NCI-H146 (cell line): ENCODE measurements at places on chromosomes 1 and 21.

DNA sequence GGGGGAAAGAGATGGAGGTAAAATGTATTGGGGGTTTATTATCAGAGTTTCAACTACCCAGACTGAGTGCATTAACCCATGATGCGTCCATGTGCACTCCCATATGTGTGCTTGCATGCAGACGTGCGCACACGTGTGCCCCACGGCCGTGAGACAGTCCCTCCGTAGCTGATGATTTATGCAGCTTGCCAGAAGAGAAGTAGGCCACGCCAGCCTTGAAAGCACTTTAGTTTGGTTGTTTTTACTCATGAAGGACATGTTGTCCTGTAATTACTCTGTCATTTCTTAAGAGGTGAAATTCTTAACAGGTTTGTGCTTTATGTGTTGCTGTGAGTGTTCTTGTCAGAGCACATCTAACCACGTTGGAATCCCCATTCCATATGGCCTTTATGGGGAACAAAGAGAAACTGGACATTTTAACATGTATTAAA lies 467.8 kb downstream of the LMO4 start:
- no peak for DNase-seq

- DNase-seq: no peak
Measured at GRCh38 chr1:113918243-113918642, 10.9 kb upstream of the HIPK1 start.

DNA sequence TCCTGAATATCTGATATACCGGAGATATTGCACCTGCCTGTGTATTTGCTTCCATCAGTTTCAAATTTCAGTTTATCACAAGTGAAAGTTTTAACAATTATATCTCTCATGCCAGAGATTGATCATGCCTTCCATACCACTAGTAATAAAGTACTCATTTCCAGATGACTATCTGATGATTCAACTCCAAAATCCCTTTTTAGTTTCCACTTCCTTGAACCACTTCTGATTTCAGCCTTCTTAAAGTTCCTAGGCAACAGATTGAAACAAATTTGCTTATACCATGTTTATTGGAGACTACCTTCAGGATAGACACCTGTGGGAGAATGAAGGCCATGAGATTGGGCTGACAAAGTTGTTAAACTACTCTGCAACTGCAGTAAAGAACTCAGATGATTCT lies 21.5 kb upstream of the COL11A1 start:
- no peak for DNase-seq

GRCh38 chr1:17614586-17614985 lies 75.1 kb downstream of the ARHGEF10L start:
- DNase-seq: no peak

- no peak for DNase-seq
Measured at GRCh38 chr1:168303716-168304540, 23.3 kb downstream of the TBX19 start.

GRCh38 chr1:21492356-21492625 lies 16.9 kb upstream of the ALPL start:
- peak; percentile 58 for DNase-seq

DNA sequence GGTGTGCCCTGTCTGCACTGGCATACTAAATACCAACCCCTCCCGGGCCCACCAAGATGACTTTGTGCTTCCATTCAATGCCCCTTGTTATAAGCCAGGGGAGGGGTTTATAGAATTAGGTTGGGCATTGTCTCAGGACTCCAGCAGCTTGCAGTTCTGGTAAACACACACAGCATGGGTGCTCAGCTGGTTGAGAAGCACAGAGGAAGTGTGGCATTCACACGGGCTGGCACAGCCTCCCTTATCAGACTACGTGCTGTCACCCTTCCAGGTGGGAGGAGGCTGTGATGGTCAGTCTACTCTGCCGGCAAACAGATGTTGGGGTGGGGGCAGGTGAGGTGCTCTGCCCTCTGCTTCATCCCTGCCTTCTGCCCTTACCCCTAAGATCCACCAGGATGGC lies 15.0 kb upstream of the SLC6A17 start:
- DNase-seq: peak; percentile 97

GRCh38 chr1:162388615-162389014 lies 7.1 kb downstream of the C1orf226 start:
- DNase-seq: no peak

- DNase-seq: no peak
Measured at GRCh38 chr1:36269408-36269838, 36.7 kb upstream of the SH3D21 start.

DNA sequence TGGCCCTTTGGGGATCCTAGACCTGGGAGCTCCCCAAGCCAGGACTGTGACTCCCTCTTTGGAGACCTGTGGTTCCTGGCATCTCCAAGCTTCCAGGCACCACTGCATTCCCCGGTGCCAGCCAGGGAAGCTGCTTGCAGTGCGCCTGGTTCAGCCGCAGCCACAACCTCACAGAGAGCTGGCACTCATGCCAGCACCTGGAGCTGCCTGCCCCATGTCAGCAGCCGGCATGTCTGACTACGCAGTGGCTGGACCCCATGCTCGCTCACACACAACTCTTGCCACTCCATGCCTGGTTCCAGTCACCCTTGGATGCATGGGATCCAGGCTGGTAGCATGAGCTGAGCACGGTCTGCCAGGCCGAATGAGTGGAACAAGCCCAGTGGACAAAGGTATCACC lies 426.6 kb downstream of the LRRIQ3 start:
- DNase-seq: no peak

- no peak for DNase-seq
Measured at GRCh38 chr1:54826226-54826816, 25.2 kb upstream of the TTC22 start.

DNA sequence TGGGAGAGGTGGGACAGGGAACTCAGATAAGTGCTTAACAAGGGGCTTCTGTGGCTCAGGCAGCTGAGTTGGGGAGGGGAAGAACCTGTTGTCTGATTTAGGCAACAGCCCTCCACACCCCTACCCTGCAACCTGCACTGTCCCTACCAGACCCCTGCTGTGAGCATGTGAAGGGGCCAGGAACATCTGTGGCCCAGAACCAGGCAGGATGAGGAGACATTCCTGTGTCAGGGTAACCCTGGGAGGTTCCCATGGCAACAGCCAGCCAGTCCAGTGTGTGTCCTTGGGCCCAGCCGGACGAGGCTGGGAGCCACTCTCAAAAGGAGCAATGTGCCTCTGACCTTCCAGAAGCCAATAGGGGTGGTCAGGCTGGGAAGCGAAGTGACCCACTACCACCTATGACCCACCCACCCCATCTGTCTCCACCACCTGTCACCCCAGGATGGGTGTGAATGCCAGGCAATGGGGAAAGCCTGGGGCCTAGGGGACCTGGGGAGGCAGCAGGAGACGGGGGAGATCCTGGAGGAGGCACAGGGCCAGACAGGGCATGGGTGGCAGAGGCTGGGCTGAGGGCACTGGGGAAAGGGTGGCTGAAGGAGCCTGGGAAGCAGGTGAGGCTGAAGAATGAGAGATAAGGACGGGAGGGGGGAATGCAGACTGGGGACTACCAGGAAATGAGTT lies 5.0 kb upstream of the PMVK start:
- no peak for DNase-seq

DNA sequence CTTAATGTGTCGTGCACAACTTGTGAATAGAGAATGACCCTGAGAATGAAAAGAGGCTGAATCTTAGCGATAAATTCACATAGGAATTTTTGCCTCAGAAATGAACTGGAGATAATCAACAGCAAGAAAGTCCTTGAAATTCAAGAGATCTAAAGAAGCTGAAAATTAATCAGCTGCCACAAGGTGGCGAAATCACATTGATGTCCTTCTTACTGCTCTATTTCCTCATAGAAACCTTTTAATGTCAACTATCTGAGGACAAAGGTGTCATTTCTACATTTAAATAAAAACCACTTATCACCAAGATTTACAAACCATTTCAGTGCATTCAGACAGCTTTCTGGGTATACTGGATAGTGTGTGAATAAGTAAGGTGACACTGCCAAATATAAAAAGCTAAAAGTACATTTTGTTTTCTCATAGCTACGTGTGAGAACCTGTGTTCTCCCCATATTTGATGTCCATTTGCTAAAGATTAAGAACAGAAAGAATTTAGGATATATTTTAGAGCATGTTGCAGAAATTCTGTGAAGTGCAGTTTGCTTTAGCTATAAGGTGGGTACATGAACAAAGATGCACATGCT lies 485.3 kb upstream of the PTBP2 start:
- DNase-seq: peak; percentile 20

DNA sequence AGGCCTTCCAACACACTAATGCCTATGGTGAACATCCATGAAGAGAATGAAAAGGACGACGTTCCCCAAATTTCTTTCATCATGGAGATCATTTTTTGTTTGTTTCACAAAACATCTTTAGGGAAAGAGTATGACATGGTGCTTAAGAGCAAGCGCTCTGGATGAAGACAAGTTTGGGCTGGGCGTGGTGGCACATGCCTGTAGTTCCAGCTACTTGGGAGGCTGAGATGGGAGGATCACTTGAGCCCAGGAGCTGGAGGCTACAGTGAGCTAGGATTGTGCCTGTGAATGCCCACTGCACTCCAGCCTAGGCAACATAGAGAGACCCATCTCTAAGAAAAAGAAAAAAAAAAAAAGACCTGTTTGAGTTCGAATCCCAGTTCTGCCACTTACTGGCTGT lies 253.1 kb downstream of the PTPRU start:
- DNase-seq: no peak

DNA sequence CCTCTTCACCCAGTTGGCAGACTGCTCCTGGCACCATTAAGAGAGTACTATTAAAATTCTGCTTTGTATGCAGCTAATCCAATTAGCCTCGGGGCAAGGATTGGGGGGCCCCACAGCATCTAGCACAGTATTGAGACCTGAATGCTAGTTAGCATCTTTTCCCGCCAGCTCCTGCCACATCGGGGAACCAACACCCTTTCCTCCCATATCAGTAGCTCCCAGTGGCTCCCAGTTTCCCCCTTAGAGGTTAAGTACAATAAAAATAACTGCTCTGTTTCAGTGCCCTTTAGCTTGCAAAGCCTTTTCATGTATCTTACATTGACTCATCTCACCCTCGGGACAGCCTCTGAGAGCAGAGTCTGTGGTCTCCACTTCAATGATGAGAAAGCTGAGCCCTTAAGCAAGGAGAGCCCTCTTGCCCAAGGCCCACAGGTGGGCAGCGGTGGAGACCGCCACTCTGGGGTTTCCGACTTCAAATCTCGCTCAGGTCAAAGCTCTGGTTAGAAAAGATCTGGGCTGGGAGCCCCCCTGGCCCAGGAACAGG lies 4.2 kb upstream of the PMVK start:
- DNase-seq: no peak

DNA sequence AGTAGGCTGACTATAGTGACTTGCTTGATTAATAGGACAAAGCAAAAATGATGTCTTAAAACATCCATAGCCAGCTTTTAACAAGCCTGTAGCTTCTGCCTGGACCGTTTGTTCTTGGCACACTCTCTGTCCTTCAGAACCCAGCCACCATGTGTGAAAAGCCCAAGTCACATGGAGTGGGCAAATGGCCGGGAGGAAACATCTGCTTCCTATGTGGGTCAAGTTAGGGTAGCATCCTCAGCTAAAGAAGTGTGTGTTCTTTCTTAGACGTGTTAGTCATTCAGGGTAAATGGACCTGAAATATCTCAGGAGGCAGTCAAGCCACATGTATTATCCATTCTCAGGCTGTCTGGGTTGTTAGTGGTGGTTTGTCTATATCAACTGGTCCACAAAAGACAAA lies 23.4 kb downstream of the RD3 start:
- no peak for DNase-seq

GRCh38 chr1:213977486-213977842 lies 10.3 kb upstream of the PROX1 start:
- DNase-seq: no peak

DNA sequence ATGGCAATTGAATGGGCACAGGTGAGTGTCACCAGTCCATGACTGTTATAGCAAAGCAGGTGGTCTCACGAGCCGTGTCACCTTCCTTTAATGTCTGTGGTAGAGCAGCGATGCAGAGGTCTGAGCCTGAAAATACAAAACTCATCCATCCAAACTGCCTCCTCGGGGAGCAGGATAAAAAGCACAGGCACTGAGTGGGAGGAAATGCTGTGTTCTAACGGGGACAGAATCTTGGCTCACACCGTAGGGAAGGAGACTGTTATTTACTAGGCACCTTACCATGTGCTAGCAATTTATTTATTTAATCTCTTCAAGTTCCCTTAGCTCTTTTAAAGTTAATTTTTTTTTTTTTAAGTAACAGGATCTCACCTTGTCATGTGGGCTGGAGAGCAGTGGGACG lies 1.2 kb downstream of the ASCL5 start:
- no peak for DNase-seq

DNA sequence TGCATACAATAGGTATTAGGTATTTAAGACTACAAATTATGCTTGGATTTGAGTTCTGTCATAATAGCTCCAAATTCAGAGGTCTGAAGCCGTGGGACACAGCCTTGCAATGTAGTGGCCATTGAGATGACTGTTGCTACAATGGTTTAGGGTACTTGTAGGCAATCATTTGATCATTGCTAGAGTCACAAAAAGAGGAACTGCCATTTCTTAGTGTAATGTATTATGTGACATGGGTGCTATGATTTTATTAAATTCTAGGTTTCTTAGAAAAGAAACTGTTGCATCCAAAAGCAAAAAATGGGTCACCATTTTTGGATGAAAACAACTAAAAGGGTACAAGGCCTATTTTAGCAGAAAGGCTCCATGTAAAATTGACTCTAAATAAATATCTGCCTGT lies 129.9 kb upstream of the ZNF644 start:
- no peak for DNase-seq

GRCh38 chr1:210024282-210024681 lies 86.3 kb downstream of the SYT14 start:
- no peak for DNase-seq

GRCh38 chr1:156118177-156118868 lies 3.8 kb downstream of the LMNA start:
- no peak for DNase-seq

DNA sequence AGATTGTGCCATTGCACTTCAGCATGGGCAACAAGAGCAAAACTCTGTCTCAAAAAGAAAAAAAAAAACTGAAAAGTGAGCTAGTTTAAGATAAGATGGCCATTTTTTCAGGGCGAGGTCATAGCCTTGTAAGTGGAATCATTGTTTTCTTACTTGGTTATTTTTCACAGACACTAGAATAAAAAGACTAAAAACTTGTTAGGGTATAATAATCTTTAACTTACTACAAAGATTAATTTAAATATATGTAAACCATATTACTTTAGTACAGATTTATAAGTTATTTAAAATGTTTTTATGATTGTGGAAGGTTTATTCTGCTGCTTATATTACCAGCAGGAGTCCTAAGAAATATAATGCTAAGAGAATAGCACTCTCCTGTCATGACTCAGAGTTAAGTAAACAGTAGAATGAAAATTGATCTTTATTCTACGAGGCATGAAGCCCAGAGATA lies 23.5 kb downstream of the ANGPTL1 start:
- peak; percentile 14 for DNase-seq

GRCh38 chr1:44689447-44689765 lies 14.9 kb downstream of the ARMH1 start:
- DNase-seq: no peak

GRCh38 chr1:84998642-84999280 lies 1.8 kb upstream of the MCOLN2 start:
- DNase-seq: no peak

GRCh38 chr1:170203693-170204092 lies 57.9 kb downstream of the NTMT2 start:
- DNase-seq: no peak
